ENCODE measurements at places on chromosomes 6 and 20.

DNA sequence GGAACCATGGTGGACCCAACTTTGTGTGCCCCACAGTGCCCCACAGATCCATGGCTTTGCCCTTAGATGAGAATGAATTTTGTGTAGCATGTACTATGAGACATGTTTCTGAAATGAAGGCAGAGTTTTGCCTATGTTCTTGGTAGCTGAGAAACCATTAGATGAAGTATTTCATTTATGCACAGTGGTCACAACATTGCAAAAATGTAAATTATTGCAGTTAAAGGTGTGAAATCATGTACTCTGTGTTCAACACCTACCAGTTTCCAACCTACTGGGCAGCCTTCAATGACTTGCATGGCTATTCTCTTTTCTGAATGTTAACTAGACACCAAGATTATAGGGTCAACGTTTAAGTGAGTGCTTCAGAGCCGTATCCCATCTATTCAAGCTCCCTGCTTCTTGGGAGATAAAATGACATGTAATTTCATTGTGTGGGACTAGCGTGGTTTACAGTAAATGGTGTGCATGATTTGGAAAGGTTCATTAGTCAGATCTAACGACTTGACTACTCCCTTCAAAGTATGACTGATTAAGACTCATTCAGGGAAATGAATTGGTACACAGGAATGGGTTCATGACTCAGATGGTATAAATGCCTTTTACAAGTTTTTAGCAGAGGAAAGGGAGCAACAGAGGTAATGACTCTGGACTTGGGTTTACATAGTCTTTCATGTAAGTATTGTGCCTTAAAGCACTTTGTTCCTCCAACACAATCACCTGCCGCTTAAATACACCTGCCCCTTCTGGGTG, 106.1 kb upstream of the AKIRIN2 start:
- H3K4me1 ChIP-seq, result no peaks in the 10 kb centered on the region
- H3K36me3 ChIP-seq, result no peaks in the 10 kb centered on the region
- H3K27ac ChIP-seq, result no peak overlapping the region
- no peak overlapping the region for H3K4me3 ChIP-seq
- no peaks in the 10 kb centered on the region for H3K27me3 ChIP-seq
- no peak for DNase-seq

- H3K4me1 ChIP-seq, result peaks cover 4% of the 10 kb centered on the region
- no peak overlapping the region for H3K4me3 ChIP-seq
- H3K36me3 ChIP-seq, result no peaks in the 10 kb centered on the region
- no peaks in the 10 kb centered on the region for H3K27me3 ChIP-seq
- peak overlapping the region; percentile 40 for H3K27ac ChIP-seq
Observed at GRCh38 chr6:53771785-53772624, 22.8 kb upstream of the LRRC1 start.

GRCh38 chr20:18031888-18032509, 25.7 kb downstream of the OVOL2 start:
- H3K4me3 ChIP-seq, result no peak overlapping the region
- H3K27me3 ChIP-seq, result no peaks in the 10 kb centered on the region
- no peaks in the 10 kb centered on the region for H3K4me1 ChIP-seq
- no peaks in the 10 kb centered on the region for H3K36me3 ChIP-seq
- H3K27ac ChIP-seq, result no peak overlapping the region

- H3K27ac ChIP-seq, result no peak overlapping the region
- H3K4me3 ChIP-seq, result no peak overlapping the region
- H3K27me3 ChIP-seq, result no peaks in the 10 kb centered on the region
- H3K36me3 ChIP-seq, result no peaks in the 10 kb centered on the region
Observed at GRCh38 chr6:152863618-152864326, 113.2 kb downstream of the VIP start.

DNA sequence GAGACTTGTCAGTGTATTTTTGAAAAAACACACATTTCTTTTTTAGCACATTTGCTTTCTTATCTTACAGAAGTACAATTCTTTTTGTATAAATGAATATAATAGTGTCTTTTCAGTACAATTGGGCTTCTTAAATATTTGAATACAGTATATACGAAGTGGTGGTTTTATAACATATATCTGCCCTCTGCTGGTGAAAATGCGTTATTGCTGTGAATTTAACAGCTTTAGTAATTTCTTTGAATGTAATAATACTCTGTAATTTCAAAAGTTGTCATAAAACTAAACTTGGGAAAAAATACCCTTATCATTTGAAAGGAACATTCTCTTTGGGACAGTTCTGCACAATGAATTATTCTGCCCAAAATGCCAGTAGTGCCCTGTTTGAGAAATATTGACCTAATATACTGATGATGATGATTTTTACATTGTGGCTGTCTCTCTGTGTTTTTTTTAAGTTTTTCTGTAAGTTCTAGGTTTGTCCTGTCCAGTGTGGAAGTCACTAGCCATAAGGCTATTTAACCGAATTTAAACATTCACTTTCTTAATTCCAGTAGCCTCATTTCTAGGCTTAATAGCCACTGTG, 19.0 kb downstream of the SMAP1 start:
- no peak for DNase-seq
- peaks cover 25% of the 10 kb centered on the region for H3K4me1 ChIP-seq
- no peaks in the 10 kb centered on the region for H3K36me3 ChIP-seq
- H3K27me3 ChIP-seq, result no peaks in the 10 kb centered on the region
- H3K4me3 ChIP-seq, result no peak overlapping the region

DNA sequence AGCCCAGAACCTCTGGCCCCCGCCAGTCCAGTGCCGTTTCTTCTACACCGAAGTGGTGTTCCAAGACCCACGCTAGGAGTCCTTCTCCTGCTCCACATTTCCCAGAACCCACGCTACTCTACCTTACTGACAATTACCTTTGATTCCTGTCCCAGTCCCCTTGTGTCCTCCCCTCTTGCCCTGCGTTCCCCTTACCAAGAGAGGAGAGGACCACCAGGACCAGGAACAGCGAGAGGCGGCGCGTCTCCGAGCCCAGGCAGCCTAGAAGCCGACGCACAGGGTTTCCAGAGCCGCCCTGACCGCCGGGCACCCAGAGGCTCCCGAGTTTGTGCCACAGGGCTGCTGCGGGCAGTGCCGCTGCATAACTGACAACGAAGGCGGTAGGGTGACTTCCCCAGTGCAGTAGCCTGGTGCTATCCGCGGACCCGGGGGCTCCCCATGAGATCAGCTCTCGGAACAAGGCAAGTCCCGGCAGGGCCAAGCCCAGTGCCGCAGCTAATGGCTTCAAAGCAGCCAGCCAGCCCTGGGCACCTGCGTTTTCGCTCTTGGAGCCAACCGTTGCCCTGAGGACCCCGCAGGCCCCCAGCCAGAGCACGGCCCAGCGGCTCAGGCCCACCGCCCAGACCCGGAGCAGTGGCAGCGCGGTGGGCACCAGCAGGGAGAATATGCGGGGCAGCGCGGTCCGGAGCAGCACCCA, 512 bp downstream of the TAP1 start:
- peak overlapping the region; percentile 91 for H3K27ac ChIP-seq
- no peak for DNase-seq
- H3K27me3 ChIP-seq, result no peaks in the 10 kb centered on the region
- H3K36me3 ChIP-seq, result peaks cover 12% of the 10 kb centered on the region
- peaks cover 25% of the 10 kb centered on the region for H3K4me1 ChIP-seq
- H3K4me3 ChIP-seq, result peak overlapping the region; percentile 78

DNA sequence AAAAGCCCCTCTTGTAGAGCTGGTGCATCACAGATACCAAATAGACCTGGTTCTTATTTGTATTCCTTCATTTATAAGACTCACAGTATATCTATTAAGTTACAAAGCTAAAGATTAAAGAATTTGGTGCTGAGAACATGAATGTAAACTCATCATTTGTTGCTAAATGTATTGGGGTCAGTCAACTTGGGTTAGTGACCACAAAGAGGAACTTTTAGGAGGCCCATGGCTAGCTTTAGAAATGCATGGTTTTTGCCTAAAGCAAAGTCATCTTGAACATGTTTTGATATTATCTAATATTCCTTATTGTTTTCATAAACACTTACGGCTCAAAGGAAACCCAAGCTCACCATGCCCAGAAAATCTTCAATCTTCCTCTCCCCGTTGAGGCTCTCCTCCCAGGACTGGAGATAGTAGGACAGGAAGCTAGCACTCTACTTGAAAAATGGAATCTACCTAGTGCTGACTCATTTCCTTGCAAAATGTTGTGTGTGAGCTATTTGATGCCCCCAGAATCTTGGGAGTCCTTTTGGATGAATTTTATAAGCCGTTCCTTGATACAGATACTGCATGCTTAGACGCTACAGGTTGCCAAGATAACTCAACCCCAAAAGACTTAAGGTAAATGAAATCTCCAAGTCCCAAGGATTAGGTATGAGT, 121.4 kb downstream of the BMP2 start:
- no peak overlapping the region for H3K27ac ChIP-seq
- no peak overlapping the region for H3K4me3 ChIP-seq
- no peaks in the 10 kb centered on the region for H3K4me1 ChIP-seq
- no peak for DNase-seq
- H3K27me3 ChIP-seq, result no peaks in the 10 kb centered on the region
- H3K36me3 ChIP-seq, result no peaks in the 10 kb centered on the region

GRCh38 chr6:150458579-150458978, 89.8 kb downstream of the IYD start:
- no peaks in the 10 kb centered on the region for H3K4me1 ChIP-seq
- DNase-seq, result no peak
- H3K36me3 ChIP-seq, result no peaks in the 10 kb centered on the region
- no peaks in the 10 kb centered on the region for H3K27me3 ChIP-seq
- no peak overlapping the region for H3K27ac ChIP-seq

- H3K4me1 ChIP-seq, result no peaks in the 10 kb centered on the region
- H3K27me3 ChIP-seq, result no peaks in the 10 kb centered on the region
- no peak overlapping the region for H3K27ac ChIP-seq
- no peak for DNase-seq
- H3K4me3 ChIP-seq, result no peak overlapping the region
Observed at GRCh38 chr20:47703748-47704147, 81.5 kb downstream of the SULF2 start.

GRCh38 chr6:77097940-77098339, 365.4 kb downstream of the HTR1B start:
- H3K36me3 ChIP-seq, result no peaks in the 10 kb centered on the region
- no peak for DNase-seq
- H3K4me3 ChIP-seq, result no peak overlapping the region
- no peaks in the 10 kb centered on the region for H3K27me3 ChIP-seq
- no peaks in the 10 kb centered on the region for H3K4me1 ChIP-seq

GRCh38 chr6:76852776-76853175, 610.5 kb downstream of the HTR1B start:
- H3K4me3 ChIP-seq, result no peak overlapping the region
- no peak for DNase-seq
- no peak overlapping the region for H3K27ac ChIP-seq
- peaks cover 23% of the 10 kb centered on the region for H3K4me1 ChIP-seq

- DNase-seq, result no peak
- no peak overlapping the region for H3K4me3 ChIP-seq
- no peaks in the 10 kb centered on the region for H3K36me3 ChIP-seq
- H3K27ac ChIP-seq, result peak overlapping the region; percentile 71
- H3K4me1 ChIP-seq, result peaks cover 44% of the 10 kb centered on the region
- no peaks in the 10 kb centered on the region for H3K27me3 ChIP-seq
Observed at GRCh38 chr6:157757430-157758403, 65.3 kb upstream of the SNX9 start.

DNA sequence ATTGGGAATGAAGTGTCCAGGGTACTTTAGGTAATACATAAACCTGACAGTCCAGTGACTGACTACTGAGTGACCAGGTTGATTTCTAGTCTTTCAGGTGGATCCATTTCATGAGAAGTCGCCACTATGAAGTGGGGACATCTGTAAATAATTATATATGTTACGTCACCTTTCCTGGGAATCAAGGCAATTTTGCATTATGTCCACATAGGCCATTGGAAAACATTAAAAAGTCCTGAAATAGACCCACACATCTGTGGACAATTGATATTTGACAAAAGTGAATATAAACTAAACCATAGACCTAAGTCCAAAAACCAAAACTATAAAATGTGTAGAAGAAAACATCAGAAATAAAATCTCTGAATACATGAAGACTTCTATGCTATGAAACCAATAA, 231.5 kb downstream of the C6orf118 start:
- no peaks in the 10 kb centered on the region for H3K4me1 ChIP-seq
- H3K27ac ChIP-seq, result no peak overlapping the region
- H3K4me3 ChIP-seq, result no peak overlapping the region
- DNase-seq, result no peak
- no peaks in the 10 kb centered on the region for H3K36me3 ChIP-seq

DNA sequence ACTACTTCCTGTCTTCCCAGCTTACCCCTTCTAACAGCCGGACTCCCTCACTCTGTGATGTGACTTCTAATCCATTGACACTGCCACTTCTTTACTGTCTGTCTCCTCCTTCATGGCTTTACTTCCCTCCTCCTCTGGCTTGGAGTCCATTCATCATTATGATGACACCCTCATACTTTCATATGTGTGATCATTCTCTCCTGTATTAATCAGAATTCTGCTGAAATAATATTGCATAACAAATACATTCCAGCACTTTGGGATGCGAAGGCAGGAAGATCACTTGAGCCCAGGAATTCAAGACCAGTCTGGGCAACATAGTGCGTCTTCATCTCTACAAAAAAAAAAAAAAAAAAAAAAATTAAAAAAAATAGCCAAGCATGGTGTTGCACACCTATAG, 147.9 kb upstream of the BTBD3 start:
- H3K4me1 ChIP-seq, result no peaks in the 10 kb centered on the region
- DNase-seq, result no peak
- no peak overlapping the region for H3K27ac ChIP-seq
- no peaks in the 10 kb centered on the region for H3K27me3 ChIP-seq
- H3K36me3 ChIP-seq, result no peaks in the 10 kb centered on the region

DNA sequence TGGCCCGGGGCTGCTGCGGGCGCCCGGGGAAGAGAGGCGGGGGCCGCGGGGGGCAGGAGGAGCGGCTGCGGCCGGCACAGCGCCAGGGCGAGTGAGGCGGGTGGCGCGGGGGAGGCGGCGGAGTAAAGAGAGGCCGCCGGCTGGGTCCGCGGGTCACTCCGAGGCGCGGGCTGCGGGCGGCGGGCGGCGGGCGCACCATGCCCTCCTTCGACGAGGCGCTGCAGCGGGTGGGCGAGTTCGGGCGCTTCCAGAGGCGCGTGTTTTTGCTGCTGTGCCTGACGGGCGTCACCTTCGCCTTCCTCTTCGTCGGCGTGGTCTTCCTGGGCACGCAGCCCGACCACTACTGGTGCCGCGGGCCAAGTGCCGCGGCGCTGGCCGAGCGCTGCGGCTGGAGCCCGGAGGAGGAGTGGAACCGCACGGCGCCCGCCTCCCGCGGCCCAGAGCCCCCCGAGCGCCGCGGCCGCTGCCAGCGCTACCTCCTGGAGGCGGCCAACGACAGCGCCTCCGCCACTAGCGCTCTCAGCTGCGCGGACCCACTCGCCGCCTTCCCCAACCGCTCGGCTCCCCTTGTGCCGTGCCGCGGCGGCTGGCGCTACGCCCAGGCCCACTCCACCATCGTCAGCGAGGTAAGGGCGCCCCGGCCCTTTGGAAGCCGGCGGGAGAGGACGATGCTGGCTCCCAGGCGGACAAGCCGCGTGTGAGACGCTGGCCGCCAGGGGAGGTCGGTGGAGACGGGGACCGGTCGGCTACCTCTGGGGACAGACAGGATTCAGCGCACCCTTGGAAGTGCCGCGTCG, at the start of gene SLC22A3:
SLC22A3 (plus strand) TSS at position 156 of the 797 bp plus-strand sequence; CDS start at position 198, 42 bp downstream.
- no peak for DNase-seq
- H3K4me3 ChIP-seq, result peak within 1 kb of the TSS; percentile 95
- peak within 1 kb of the TSS; percentile 96 for H3K27ac ChIP-seq
- H3K36me3 ChIP-seq, result no peaks in the 10 kb centered on the region
- no peaks in the 10 kb centered on the region for H3K27me3 ChIP-seq

Measured in thoracic aorta (tissue), 2 donors.